ENCODE measurements at places on chromosomes 2 and 18.
A peak's percentile ranks its signal among the peaks of the same experiment; 100 is the strongest.

- DNase-seq, result no peak
Measured at GRCh38 chr2:172970660-172971059, 105.0 kb upstream of the MAP3K20 start.

DNA sequence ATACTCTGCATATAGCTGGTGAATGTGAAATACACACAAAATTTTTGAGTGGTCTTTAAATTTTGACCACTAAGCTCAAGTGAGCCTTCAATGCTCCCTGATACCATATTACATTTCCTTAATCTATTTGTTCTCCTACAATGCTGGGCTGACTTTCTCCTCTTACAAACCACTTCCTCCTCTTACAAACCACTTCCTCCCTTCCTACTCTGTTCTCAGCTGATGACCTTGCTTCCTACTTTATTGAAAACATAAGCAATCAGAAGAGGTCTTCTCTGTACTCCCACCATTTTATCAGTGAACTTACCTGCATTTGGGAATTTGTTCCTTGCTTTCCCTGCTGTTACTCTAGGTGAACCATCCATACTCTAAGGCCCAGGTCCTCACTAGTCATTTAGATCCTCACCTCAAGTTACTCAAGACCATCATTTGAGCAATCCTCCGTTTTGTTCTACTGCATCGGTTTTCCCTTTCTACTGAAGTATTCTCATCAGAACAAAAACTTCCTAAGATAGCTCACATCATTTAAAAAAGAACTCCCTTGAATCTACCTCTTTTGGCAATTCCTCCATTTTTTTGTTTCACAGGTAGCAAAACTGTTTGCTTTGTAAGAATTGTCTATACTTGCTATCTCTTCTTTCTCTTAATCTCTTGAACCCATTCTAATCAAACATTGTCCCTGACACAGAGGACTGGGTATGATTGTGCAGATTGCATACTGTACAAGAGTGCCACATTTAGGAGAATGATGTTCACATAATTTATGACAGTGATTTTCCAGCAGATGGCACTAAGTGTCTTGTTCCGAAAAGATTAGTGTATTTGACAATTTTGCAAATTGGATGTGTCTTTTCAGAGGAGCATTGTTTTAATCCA is 96.5 kb downstream of the EPB41L5 start:
- DNase-seq, result no peak

- DNase-seq, result no peak
Measured at GRCh38 chr2:98647636-98648035, 39.2 kb downstream of the UNC50 start.

DNA sequence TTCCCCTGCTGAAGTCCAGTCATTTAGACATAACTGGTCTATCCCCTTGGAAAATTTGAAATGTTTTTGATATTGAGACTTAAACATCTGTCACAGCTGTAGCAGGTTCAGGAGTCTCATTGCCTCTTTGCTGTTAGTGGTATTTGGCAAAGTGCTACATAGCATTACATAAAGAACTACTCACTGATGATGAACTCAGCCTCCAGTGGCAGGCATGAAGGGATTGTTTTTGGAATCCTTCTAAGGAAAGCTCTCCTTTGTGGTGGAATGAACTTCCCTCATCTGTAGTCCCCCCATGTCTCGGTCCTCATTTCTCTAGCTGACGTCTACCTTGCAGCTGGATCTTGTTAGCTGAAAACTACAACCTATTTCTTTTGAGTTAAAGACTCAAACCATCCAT is 111.6 kb downstream of the TACR1 start:
- DNase-seq, result no peak

- peak; percentile 6 for DNase-seq
Measured at GRCh38 chr2:88481691-88482336, 29.3 kb upstream of the FOXI3 start.

- no peak for DNase-seq
Measured at GRCh38 chr2:3670376-3670775, 12.4 kb downstream of the ALLC start.

- no peak for DNase-seq
Measured at GRCh38 chr18:38368246-38368645, 802.6 kb upstream of the CELF4 start.

GRCh38 chr2:46937471-46937901 is 21.9 kb upstream of the MCFD2 start:
- no peak for DNase-seq

Measured in skeletal muscle cell (primary cell).